ENCODE measurements at places on chromosomes 13 and 19.

DNA sequence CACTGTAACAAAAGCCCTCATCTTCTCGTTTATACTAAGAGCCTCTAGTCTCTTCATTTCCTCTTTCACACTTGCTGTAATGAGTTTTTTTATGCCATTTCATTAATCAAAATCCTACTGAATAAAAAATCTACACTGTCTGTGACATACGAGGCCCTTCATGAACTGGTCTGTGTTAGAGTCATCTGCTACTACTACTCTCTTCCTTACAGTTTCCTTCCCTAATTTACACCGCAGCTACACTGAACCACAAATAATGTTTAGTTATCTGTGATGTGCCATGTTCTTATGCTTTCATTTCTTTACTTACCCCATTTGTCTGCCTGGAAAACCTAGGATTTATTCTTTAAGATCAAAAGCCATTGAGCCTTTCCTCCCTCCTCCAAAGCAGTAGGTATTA, 16.0 kb downstream of the UFM1 start:
- no peak for DNase-seq

GRCh38 chr19:4534836-4535658, at the start of gene PLIN5:
Gene PLIN5 (minus strand): TSS chr19:4535224. CDS start chr19:4534074, 1,150 bp downstream.
- DNase-seq, result peak; percentile 60

DNA sequence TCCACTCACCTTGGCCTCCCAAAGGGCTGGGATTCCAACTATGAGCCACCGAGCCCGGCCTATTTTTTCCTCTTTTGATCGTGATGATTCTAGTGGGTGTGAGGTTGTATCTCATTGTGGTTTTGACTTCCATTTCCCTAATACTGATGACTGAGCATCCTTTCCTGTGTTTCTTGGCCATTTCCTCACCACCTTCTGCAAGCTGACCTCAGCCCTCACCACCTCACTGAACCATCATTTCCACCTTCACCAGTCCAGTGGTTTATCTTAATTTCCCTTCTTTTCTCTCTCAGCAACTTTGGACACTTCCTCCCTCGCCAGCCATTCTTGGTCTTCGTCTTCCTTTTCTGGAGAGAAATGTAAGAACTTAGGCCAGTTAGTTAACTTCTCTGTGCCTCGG, 13.0 kb upstream of the BICRA start:
- peak; percentile 47 for DNase-seq

GRCh38 chr19:21474671-21475181, 30.7 kb upstream of the ZNF429 start:
- DNase-seq, result peak; percentile 84

GRCh38 chr13:34941436-34941834, 635 bp upstream of the NBEA start:
- DNase-seq, result no peak

DNA sequence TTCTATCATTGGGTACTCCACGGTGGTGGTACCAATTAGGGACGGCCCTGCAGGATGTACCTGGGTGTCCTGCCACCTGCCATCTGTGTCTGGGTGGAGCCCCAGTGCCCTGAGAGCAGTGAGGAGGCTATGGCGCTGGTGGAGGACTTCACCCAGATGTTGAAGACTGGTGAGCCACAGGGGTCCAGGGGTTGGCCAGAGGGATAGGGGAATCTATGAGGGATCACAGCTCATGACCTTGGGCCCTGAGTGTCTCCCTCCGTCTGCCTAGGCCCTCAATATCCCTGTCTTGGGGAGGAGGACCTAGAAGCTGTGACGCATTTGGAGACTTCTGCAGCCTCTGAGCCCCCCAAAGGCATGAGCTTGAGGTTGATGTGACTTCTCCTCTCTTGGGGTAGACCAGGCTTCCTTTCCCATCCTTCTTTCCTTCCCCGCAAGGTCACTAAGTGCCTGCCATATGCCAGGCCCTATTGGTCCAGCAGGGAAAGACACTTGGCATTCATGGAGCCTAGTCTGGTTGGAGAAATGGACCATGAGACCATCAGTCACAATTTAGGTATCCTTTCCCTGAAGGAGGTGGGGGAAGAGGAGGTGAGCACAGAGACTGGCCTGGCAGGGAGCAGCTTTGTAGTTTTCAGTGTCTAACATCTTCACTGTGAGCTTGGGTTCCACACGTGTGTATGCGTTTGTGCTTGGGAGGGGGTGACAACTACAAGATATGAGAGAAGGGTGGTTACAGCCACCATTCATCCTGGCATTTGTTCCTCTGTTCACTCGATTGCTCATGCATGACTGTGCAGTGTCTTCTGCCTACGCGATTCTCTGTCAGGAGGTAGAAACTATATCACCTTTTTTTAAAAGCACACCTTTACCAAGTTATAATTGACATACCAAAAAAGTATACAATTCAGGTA, 5.1 kb upstream of the MZF1 start:
- DNase-seq, result no peak

DNA sequence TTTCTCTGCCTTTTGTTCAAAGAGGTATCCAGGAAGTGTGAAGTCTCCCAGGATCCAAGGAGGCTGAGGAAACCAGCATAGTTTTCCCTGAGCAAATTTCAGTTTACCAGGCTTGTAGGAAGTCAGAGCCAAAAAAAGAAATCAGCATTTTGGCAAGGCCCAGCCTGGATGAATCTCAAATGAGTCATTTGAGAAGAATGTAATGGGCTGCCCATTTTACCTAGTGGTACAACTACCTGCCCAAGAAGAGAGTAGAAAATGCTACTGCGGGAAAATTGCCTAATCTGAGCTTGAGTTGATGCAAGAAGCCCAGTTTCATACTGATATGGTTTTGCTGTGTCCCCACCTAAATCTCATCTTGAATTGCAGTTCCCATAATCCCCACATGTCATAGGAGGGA, 284.1 kb upstream of the ZNF507 start:
- no peak for DNase-seq

DNA sequence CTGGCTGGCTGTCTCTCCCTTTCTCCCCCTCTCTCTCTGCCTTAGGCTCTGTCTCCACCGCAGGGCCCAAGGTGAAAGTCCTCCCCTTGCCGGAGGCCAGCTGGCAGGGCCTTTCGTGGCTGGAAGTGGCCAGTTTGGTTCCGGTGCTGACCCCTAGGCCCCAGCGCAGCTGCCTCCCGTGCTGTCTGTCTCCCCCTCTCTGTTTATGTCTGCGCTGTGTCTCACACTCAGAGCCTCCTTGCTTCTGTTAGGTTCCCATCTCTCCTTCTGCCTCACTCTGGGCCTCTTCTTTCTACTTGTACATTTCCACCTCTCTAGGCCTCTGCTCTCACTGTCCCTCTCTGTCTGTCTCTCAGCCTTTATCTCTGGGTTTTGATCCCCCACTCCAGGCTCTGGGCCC, 13.1 kb downstream of the CCDC97 start:
- DNase-seq, result no peak

DNA sequence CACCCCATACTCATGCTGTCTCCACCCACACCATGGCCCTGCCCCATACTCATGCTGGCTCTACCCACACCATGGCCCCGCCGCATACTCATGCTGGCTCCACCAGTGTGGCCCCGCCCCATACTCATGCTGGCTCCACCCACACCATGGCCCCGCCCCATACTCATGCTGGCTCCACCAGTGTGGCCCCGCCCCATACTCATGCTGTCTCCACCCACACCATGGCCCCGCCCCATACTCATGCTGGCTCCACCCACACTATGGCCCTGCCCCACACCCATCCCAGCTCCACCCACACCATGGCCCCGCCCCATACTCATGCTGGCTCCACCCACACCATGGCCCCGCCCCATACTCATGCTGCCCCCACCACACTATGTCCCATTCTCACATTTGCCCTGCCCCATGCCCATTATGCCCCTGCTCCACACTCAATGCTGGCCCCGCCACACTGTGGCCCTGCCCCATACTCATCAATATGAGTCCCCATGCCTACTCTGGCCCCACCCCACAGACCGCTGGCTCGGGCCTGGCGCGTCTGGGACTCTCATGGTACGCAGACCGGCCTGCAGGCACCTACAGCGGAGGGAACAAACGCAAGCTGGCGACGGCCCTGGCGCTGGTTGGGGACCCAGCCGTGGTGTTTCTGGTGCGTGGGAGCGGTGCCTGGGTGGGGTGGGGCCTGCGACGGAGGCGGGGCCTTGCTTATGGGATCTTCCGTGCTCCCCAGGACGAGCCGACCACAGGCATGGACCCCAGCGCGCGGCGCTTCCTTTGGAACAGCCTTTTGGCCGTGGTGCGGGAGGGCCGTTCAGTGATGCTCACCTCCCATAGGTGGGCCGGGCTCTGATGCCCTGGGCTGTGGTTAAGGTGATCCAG, 3.7 kb upstream of the ARHGAP45 start:
- no peak for DNase-seq

GRCh38 chr13:108313382-108313781, 43.9 kb downstream of the TNFSF13B start:
- DNase-seq, result no peak

DNA sequence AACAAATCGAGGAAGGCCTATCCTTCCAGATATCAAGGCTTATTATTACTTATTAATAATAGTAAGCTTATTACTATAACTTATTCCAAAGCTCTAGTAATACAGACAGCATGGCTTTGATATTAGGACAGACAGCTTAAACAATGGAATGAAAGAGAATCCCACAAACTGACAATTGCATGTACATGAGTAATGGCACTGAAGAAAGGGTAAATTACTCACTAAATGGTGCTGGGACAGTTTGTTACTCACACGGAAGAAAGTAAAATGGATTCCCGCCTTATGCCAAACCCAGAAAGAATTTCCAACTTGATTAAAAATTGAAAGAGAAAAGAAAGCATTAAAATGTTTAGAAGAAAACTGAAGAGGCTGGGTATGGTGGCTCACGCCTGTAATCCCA, 60.3 kb downstream of the MIPEP start:
- no peak for DNase-seq

- DNase-seq, result no peak
These were observed 2.8 kb downstream of the MYH14 start for GRCh38 chr19:50206191-50206590.

DNA sequence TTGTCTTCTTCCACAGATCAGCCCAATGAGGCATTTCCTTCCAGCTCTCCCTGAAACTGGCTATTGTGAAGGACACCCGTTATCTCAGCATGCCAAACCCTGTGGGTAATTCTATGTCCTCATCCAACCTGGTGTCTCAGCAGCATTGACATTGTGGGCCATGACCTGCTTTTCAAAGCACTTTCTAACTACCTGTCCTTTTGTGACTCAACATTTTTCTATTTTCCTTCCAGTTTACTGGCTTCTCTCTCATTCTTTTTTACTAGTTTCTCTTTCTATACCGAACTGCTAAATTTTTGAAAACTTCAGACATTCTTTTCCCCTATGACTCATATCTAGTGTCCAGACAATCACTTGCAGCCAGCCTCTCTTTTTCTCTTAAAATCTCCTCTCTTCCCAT, 136.4 kb upstream of the HTR2A start:
- DNase-seq, result no peak

DNA sequence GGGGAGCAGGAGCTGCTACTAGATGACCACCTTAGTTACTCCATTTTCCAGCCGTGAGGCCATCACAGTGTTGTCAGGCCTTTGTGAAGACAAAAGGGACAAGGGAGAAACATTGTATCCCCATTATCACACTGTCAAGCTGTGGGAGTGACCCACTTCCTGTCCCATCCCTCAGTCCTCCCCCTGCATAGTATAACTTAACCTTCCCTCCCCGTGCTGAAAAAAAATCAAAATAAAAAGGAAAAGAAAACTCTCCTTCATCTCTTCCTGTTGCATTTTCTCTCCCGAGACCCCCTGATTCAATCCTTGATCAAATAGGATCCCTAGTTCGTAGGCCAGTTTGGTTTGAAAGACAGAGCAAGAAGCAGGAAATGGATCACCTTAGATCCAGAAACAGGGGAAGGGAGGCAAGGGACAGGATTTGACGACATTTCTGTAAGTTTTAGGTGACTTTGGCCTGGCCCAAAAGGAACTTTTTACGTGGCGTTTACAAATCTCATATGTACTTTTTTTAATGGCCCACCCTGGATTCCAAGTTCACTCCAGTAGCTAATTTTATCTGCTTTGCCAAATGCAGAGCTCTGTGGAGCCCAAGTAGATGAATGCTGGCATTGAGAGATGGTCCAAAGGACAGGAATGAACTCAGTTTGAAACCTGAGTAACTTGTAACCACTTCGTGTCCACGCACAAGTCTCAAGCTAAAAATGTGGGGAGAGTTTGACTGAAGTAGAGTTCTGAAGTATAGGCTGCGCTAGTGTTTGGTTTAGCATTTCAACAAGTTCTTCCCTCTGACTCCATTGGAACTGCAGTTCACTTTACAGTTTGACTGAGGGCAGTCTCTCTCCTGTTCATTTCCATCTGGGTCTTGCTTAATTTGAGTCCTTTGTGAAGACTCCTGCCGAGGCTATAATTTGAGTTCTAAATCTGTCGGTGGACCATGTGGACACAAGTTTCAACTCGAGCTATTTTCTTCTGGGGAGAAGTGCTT, 16.6 kb upstream of the GATAD2A start:
- no peak for DNase-seq

DNA sequence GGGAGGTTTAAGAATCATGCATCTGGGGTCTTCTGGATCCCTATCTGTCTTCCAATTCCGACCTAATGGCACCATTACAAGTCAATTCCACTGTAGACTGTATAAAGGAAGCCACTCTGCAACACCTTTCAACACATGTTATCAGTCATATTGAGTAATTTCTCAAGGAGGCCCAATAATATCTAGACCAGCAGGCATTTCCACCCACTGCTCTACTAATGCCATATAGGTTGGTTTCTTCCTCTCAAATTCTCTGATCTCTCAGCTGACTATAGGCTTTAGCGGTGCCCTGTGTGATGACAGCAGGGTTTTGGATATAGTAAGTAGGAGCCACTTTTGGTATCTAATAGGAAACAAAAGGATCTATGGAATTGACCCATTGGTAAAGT, 12.4 kb upstream of the ITM2B start:
- DNase-seq, result no peak

DNA sequence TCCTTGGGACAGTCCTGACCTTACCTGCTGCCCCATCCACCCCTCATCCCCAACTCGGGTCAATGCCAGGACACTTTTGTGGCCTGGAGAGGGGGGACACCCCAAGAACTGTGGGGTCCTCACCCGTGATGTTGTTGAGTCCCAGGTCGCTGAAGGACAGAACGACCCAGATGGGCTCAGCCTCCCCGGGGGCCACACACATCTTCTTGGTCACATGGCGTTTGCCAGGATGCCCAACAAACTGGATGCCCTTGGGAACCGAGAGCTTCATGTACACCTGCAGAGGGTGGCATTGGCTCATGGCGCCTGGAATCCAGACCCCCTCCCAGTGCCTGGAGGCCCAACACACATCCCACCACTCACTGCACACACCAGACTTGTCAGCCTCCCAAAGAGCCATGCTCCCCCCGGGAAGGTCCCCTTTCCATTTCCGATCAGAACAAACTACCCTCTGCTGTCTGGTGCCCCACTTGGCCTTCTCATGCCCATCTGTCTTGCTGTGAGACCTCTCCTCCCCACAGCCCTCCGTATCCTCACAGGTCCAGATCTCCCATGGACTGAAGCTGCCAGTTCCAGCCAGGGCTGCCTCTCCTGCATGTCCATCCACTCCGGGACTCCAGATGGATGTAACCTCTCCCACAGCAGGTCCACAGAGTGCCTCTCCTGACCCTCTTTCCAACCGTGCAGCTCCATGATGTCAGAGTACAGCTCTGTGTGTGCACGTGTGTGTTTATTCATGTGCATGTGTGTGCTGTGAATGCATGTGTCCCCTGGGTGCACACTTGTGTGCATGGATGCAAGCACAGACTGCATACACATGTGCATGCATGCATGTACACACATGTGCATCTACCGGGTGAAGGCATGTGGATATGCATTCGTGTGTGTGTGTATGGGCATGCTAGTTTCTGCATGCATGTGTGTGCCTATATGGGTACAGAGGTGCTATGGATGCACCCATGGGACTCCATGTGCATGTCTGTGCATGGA, 58.4 kb downstream of the F2RL3 start:
- no peak for DNase-seq

Measured in CD4-positive, alpha-beta T cell (primary cell).